Stimulated activated CD8-positive, alpha-beta memory T cell treated with anti-CD3 and anti-CD28 coated beads, Interleukin-15, amount 100 ng/mL, for 4 hours (primary cell): ENCODE measurements at places on chromosomes 5 and 9.

DNA sequence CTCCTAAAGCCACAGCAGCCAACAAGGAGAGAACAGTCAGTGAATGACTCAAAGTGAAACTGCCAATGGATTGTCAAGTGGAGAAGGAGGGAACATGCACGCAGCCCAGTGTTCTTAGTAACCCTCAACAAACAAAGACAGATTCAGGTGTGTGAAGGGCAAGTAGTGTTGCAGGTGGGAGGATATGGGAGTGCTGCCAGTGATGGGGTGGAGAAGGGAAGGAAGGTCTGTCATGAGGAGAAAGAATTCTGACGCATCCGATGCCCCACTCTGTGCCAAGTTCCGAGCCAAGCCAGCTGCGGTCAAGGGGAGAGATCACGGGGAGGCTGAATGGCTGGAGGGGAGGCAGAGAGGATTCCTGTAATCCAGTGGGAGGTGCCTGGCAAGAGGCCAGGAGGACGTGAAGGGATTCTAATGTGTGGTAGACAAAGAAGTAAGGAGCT is 56.5 kb downstream of the CAST start:
- no peak for DNase-seq

- no peak for DNase-seq
Observed at GRCh38 chr5:60178101-60178500, 284.6 kb upstream of the PDE4D start.

DNA sequence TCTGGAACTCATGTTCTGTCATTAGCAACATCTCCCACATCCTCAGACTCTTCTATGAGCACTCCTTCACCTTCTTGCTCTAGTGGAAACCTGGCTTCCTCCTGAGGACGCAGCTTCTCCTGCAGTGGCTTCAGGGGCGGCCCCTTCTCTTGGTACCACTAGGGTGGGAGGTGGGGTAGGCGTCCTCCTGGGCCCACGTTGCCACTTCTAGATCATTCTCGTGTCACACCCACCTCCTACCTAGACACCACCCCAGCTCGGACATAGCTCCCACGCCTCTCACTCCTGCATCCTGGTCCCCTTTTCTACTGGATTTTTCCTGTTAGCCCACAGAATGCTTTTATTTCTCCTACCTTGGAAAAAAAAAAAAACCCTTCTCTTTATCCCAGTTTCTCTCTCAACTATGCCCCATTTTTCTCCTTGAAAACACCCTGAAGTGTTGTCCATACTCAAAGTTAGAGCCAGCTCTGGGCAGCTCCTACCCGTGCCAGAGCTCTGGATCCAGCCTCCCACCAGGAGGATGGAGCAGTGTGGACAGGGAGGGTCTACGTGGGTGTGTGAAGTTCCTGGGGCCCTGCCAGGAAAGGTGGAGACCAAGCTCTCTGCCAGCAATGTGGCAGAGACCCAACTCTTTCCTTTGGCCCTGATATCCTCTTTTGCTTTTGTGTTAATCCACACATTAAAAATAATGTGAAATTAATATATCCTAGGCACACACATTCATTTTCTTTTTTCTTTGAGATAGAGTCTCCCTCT is 179.2 kb downstream of the HSPA4 start:
- no peak for DNase-seq

DNA sequence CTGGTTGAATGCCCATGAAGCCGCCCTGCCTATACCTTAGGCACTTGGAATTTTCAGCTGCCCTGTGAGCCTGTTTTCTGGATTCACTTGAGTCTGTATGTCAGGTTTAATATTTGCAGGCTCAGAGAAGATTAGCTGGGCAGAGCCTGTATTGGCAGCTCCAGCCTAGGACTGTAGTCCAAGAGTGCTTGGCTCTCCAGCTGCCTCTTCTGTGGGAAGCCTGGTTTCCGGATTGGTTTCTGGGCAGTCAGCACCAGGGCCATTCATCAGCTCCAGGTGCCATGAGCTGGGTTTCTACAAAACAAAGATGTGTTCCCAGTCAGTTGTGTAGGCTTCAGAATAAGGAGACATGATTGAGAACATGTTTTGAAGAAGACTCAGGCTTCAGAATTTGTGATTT is 90.1 kb downstream of the ARHGAP26 start:
- DNase-seq: no peak

GRCh38 chr5:124537107-124537506 is 209.3 kb downstream of the ZNF608 start:
- DNase-seq: no peak

- no peak for DNase-seq
Observed at GRCh38 chr9:92349771-92350739, 24.3 kb downstream of the CENPP start.

DNA sequence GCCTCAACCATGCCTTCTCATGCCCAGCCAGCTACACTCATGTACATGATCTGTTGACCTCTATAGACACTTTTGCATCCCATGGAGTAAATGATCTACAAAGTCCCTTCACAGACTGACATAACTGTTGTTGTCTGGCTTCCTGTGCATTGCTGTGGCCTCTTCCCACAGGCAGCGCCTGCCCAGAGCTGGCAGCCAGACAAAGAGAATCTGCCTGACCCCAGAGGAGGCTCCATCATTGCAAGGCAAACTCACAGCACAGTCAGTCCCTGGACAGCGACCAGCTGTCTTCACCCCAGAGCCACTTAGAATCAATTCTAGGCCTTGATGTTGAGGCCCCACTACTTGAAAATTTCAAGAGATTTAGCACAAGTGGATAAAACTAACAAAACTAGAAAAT is 65.5 kb downstream of the INSYN2B start:
- no peak for DNase-seq

GRCh38 chr9:38339087-38339486 is 53.4 kb upstream of the ALDH1B1 start:
- DNase-seq: no peak

- no peak for DNase-seq
Observed at GRCh38 chr9:90107726-90108655, 503.2 kb downstream of the GADD45G start.

DNA sequence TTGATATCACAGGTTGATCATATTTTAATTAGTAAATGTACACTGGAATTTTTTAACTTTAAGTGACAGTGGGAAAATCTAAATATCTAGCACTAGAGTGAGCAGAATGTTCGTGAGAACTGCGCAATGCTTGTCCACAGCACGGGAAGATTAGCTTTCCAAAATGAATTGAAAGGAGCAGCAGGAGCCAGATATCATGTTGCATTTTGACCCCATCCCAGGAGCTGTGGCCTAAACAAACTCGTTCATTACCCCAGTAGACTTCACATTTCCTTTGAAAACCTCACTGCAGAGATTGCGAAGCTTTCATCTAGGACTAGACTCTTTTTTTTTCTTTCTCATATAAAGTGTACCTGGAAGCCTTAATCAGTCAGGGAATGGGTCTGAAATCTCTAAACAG is 525.8 kb downstream of the CTNND2 start:
- no peak for DNase-seq
